ENCODE measurements at places on chromosomes 7 and 10.

DNA sequence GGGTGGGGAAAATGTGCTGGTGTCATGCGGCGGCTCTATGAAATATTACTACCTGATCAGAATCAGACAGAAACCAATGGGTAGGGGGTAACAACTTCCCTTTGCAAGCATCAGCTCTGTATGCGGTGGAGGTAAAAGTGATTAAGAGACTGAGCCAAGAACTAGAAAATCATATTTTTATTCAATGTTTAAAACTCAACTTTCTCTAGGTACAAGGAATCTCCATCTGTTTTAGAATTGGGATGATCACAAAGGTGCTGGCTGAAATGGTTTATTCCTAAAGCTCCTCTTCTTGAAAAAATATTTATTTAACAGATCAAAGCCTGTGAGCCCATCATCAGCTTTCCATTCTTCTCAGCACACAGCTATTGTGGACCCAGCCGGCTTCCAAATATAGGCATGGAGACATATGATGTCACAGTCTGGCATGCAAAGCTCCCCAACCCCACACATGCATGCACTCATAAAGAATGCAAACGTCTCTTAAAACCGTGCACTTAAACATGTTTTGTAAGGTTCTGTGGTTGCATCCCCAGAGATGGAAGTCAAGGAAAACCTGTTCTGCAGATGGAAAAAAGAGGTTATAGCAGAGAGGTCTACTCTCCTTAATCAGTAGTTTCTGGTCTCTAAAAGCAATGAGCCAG, 126.0 kb downstream of the SKIDA1 start:
- no peak for DNase-seq

DNA sequence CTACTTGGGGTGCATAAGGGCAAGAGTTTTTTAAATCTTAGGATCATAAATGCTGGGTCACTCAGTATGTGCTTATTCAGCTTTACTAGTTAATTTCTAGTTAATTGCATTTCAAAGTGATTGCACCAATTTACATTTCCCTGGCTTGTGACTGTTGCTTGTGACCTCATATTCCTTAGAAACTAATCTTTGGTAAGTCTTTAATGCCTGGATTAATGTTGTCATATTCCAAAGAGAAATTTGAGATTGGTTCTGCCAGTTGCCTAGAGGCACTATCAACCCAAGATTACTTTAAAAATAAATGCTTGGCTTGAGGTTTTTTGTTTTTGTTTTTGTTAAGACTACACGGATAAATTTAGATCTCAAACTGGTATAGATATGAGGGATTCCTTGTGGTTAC, 103.1 kb downstream of the ANK3 start:
- DNase-seq = no peak

DNA sequence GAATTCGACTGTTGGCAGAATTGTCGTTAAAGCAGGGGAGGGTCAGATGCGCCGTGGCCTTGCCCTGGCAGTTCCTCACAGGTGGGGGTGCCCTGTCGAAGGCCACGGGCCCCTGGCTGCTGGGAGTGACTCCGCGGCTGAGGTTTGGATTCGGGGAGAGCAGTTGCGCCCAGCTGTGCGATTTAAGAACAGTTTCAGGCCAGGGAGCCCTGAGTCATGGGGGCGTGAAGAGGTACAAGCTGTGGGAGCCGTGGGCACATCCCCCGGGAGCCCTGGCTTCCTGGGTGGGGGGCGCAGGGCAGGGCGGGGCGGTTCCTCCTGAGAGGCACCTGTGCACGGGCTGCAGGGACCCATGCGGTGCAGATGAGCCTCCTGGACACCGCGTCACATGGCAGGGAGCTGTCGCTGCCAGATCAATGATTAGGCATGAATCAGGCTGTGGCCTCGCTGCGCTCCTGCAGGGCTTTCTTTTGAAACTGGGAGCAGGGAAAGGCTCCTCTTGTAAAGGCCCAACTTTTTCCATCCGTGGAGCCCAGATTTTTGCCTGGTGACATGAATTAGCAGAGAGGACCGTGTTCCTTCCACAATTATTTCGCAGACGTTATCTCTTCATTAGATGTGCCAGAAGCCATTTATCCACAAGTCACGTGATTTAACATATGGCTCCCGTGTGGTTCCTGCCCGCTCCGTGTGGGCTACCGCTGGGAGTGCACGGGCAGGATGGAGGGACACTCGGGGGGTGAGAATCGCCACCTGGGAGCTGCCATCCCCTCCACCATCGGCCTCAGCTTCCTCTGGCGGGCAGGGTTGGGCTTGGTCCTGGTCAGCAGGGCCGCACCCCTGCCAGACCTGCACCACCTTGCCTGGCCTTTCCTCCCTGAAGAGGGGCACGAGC, 918 bp downstream of the PWWP2B start:
- no peak for DNase-seq

DNA sequence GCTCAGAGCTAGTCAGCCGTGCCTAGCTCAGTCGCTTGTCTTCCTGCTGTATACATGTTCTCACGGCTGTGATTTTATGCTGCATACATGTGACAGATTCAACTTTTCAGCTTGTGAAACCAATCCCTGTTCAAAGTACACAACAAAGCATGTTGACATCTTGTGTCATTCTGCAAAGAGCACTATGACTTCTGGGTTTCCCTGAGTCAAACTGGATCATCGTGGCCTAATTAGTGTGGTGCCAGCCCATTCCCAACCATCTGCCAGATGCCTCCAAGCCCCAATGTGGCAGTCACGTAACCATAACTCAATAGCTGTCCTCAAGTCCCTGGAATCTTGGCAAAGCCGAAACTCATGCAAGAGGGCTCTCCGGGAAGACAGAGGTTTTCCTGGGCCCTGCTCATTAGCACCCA, 144.8 kb downstream of the MYOF start:
- peak; percentile 21 for DNase-seq

GRCh38 chr10:4099202-4099601, 314.2 kb upstream of the KLF6 start:
- DNase-seq = no peak

DNA sequence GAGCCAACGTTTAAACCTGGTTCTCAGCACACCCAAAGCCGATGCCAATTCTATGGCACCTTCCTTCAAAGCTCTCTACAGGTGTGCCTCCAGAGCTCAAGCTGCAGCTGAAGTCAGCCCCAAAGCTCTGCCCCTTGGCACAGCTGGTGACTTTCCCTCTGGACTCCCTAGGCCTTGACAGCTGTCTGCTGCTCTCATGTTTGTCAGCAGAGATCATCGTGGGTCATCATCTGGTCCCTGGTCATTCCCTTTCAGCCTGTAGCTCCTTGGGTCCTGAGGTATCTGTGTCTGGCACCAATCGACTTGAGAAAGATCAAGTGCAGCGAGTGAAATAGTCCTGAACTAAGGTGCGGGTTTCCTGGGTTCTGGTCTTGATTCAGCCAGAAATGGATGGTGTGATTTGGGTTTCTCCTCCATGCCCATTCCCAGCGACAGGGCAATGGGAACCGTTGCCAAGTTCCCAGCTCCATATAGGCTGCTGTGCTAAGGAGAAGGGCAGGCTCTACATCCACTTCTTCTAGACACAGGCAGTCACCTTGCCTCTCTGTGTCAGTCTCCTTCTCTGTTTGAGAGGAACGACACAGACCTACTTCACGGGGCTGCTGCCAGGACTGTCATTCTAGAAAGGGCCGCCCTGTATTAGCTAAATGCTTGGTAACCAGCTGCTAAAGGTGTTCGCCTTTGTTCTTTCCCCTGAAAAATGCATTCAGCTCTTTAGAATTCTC, 3.6 kb downstream of the PKD1L1 start:
- DNase-seq = no peak

- no peak for DNase-seq
Observed at GRCh38 chr10:52348037-52348564, 34.0 kb downstream of the DKK1 start.

DNA sequence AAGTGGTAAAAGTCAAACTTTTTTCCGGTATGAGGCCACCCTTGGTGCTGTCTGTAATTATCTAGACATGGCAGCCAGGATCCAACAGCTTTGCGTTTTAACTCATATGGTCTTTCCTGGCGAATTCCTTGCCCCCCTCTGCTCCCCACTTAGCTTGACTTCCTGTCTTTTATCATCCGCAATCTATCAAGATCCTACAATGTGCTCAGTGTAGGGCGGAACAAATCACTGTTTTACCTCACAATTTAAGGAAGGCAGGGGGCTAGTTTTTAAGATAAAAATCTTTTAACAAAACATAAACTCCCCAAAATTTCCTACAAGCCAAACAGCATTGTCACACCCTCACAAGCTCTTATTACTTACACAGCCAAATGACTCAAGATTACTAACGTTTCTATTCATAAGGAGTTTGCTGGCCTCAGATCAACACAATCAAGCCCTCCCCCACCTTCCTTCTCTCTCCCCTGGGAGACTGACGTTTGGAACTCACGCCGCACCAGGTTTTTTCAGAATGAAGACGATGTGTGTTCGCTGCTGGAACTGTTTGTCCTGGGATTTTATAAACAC, 1.3 kb upstream of the CDK14 start:
- no peak for DNase-seq

- no peak for DNase-seq
Observed at GRCh38 chr10:82472406-82473335, 597.7 kb downstream of the NRG3 start.

DNA sequence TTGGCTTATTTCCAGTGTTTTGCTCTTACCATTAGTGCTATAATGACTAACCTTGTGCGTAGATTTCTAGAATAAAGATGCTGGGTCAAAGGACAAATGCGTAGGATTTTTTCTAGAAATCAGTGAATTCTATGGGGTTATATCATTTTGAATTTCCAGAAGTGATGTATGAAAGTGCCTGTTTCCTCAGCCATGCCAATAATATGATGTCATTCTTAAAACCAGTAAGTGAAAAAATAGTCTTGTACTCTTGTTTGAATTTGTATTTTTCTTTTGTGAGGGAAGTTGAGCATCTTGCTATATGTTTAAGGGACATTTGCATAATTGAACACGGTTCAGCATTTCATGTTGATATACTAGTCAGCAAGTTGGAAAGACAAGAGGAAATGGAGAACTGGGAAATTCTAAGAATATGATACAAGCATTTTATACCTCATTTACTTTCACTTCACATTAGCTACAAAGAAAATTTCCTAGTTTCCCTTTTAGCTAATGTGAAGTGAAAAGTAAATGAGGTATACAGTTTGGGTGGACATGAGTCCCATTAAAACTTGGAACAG, 3.8 kb upstream of the DNAH11 start:
- DNase-seq = no peak

GRCh38 chr10:119166564-119166963, 1.1 kb upstream of the SFXN4 start:
- DNase-seq = no peak

DNA sequence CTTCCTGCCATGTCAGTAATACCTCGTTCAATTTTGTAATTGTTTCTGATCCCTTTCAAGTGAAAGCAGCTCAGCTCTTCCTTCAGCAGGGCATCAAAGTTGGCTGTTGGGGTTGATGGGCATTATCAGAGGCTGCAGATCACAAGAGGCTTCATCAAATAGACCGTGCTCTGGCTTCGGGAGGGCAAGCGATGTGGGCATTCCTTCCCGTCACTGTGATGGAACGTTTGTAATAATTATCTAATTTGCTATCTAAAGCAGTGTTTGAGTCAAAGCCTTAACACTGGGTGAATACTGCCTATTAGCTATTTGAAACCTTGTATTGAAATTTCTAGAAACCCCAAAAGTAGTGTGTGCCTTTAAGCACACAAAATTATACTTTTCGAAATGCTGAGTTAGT, 170.1 kb downstream of the OTUD1 start:
- no peak for DNase-seq

DNA sequence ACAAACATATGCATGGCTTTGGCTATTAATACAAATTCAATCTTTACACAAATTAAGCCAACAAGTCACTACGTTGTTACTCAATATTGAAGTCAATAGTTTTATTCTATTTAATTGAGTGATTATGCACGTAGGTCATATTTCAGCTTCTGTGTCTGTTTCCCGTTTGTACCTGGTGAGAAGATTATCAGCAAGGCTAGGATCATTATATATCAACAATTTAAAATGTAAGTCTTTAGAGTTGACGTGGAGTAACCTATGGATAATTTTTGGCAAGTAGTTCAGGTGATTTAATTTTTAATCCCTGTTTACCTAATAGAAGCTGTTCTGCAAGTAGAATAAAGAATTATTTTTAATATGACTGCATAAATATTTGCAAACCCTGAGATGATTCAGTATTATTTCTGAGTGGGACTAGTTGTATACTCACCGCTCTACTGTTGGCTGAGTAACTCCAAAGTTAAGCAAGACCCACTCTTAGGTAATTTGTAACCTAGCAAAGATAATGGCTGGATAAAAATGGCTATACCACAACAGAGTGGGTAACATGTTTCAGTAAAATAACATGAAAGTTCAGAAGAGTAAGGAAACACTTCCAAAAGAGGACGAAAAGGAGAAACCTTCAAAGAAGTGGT, 161.0 kb downstream of the HGF start:
- no peak for DNase-seq

DNA sequence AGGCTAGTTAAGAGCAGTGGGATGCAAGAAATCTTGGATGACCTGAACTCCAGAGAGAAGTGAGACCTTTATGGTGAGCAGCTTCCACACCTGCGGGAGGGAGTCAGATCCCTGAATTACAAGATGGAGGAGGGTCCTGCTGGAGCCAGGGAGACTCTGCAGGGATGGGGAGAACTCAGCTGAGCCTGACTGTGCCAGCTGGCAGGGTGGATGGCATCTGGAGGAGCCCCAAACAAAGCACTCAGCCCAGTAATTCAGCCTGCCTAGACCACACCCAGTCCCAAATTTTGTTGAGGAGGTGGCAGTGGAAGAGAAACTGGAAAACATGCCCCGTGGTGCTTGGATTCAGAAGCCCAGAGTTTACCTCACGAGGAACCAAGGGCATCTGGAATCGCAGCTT, 208.2 kb downstream of the WDR11 start:
- DNase-seq = no peak

DNA sequence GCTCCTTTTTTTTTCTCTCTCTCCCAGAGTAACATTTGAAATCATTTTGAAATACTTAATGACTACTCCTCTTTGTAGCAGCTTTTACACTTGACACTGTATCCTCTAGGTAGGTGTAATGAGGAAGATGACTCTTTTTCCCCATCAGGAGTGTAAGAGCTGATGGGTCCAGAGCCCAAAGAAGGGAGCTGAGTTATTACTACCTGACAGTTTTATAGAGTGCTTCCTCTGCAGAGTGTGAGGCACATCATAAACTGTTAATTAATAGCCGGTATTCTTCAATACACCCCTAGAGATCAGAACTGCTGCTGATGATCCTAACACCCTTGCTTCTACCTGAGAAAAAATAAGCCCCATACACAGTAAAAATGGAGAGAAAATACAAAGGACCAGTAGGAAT, 279.8 kb upstream of the SEMA3A start:
- DNase-seq = no peak

- DNase-seq = no peak
Observed at GRCh38 chr7:39987641-39988347, 37.7 kb downstream of the CDK13 start.
